ENCODE measurements at places on chromosomes 4 and X.
A peak's percentile ranks its signal among the peaks of the same experiment; 100 is the strongest.

GRCh38 chrX:350148-350533, 31.5 kb upstream of the GTPBP6 start:
- DNase-seq = no peak

GRCh38 chrX:86148024-86148511, at the start of gene DACH2:
DACH2 (plus strand) TSS chrX:86148451.
- peak; percentile 65 for DNase-seq

DNA sequence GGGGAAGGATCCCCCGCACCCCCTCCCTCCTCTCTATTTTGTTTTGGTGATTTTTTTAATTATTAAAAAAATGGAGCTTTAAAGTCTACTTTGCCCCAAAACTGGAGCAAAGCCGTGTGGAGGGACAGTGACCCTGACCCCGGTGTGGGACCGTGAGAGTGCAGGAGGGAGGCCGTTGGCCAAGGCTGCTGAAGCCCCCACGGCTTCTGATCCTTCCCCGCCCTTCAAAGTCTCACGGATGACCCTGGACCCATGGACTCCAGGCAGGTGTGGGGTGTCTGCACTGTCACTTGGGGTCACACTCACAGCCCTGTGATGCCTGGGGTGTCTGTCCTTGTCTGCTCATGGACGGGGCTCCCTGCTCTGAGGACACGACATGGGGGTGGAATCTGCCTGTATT, 133.3 kb downstream of the CPZ start:
- no peak for DNase-seq

DNA sequence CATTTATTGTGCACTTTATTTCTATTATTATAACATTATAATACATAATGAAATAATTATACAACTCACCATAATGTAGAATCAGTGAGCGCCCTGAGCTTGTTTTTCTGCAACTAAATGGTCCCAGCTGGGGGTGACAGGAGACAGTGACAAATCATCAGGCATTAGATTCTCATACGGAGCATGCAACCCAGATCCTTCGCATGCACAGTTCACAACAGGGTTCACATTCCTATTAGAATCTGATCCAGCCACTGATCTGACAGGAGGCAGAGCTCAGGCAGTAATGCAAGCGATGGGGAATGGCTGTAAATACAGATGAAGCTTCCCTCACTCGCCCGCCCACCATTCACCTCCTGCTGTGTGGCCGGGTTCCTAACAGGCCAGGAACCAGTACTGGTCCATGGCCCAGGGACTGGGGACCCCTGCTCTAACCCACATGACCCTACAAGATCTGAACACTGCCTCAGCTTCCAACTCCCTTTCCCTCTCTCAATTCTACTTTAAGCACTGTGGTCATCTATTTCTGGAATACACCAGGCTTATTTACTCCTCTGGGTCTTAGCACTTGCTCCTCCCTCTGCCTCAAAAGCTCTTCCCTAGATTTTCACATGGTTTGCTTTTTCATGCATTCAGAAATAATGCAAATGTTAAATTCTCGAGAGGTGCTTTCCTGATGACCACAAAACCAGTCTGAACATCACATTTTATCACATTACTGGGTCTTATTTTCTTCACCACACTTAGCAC, 166.8 kb upstream of the HCCS start:
- no peak for DNase-seq

DNA sequence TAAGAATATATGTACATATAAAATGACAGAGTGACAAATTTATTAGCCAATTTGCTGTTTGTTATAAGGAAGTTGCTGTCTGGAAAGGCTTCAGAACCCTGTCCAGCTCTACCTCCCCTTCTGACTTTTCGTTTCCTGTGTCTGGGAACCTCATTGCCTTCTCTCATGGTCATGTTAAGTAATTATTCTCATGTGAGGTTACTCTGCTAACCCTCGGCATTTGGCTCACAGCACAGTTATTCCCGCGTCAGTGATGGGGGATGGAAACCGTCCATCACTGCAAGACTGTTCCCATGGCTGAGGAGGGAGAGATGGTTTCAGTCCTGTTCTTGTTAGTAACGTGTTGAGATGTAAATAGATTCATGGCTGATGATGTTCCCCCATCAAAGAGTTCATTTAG, 11.9 kb downstream of the EDNRA start:
- peak; percentile 73 for DNase-seq

GRCh38 chr4:53573696-53574095, 17.6 kb downstream of the LNX1 start:
- DNase-seq = no peak

DNA sequence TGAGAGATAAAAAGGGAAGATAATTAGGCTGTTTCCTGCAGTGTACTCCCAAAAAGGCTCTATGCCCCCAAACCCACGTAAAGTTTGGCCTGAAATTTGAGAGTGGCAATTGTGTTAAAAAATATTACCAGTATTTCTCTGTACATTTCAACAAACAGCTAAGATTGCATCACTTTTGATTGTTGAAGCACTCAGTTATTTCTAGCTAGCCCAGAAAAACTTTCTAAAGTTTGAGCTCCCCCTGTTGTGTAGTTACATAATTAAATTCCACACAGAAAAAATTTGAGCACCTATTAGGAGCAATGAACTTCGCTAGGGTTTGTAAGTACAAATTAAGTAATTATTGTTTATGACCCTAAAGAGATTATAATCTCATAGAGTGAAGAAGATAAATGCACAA, 109.4 kb downstream of the DLG3 start:
- no peak for DNase-seq

- no peak for DNase-seq
These were observed 4.7 kb upstream of the GSX2 start for GRCh38 chr4:54095110-54095825.

DNA sequence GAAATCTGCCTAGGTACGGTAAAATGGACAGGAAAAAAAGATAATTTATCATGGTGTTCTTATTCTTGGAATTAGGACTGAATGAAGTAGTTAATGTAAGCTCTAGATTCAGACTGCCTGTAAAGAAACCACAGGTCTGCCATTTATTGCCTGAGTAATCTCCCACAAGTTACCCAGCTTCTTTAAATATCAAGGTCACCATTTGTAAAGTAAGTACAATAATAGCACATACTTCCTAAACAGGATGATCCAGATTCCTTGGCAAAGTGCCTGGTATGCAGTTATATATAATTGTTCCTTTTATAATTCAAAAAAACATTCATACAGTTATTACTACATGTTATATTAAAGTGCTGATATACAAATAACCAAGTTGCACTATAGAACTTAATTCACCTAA, 368.6 kb downstream of the HNRNPD start:
- DNase-seq = no peak

DNA sequence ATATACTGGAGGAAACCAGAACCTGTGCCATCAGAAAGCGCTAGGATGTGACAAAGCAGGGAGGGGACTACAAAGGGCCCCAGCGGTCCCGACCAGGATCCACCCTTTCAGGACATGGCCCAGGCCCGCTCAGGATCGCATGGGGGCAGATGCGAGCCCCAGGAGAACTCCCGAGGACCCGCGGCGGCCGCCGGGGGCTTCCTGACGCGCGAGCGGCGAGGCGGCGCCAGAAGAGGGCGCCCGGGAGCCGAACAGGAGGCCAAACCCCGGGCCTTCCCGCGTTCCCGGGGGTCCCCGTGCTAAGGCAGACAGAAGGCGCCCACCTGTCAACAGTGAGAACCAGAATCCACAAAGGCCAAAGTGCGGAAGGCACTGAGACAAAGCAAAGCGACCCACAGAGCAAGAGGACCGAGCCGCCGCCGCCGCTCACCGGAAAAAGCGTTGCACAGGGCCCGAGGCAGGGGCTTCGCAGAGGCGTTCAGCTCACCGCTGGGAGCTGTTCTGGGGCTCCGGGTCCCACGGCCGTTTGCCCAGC, 7.3 kb upstream of the OPN1LW start:
- DNase-seq = no peak

- DNase-seq = no peak
These were observed 180.3 kb upstream of the DKK2 start for GRCh38 chr4:107216379-107216778.

DNA sequence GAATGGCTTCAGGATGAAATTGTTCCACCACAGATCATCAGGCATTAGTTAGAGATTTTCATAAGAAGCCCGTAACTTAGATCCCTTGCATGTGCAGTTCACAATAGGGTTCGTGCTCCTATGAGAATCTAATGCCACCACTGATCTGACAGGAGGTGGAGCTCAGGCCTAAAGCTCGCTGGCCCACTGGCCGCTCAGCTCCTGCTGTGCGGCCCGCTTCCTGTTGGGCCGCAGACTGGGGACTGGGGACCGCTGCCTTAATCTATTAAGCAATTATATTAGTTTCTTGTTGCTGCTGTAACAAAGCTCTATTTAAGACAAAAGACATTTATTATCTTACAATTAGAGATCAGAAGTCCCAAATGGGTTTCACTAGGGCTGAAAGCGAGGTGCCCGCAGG, 205.6 kb downstream of the LARP7 start:
- DNase-seq = no peak

- DNase-seq = no peak
These were observed 103.9 kb downstream of the PDS5A start for GRCh38 chr4:39873823-39874222.

GRCh38 chr4:83054928-83055327, 19.9 kb downstream of the COPS4 start:
- DNase-seq = no peak

- DNase-seq = no peak
These were observed 790.4 kb upstream of the GRID2 start for GRCh38 chr4:91513326-91513725.

- no peak for DNase-seq
These were observed 263.9 kb upstream of the CXorf66 start for GRCh38 chrX:140229191-140229590.

GRCh38 chr4:87241336-87241735, 20.9 kb upstream of the KLHL8 start:
- no peak for DNase-seq

GRCh38 chrX:134622056-134622812, 36.0 kb downstream of the PLAC1 start:
- DNase-seq = peak; percentile 15

DNA sequence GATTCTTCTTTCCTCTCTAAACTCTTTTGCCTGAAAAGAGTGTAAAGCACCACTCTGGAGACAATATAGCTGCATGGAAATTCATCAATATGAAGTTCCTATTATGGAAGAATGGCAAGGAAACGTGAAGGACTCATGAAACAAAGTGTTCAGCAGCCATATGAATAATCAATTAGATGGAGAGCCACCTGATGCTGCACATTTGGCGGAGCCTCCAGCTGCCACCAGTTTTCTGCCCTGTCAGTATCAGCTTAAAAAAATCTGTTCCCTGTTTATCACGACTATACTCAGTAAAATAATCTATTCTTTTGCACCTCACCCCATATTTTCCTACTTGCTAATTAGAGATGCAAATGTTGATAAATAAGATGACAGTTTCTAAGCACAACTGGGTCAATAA, 276.0 kb downstream of the UNC5C start:
- no peak for DNase-seq

DNA sequence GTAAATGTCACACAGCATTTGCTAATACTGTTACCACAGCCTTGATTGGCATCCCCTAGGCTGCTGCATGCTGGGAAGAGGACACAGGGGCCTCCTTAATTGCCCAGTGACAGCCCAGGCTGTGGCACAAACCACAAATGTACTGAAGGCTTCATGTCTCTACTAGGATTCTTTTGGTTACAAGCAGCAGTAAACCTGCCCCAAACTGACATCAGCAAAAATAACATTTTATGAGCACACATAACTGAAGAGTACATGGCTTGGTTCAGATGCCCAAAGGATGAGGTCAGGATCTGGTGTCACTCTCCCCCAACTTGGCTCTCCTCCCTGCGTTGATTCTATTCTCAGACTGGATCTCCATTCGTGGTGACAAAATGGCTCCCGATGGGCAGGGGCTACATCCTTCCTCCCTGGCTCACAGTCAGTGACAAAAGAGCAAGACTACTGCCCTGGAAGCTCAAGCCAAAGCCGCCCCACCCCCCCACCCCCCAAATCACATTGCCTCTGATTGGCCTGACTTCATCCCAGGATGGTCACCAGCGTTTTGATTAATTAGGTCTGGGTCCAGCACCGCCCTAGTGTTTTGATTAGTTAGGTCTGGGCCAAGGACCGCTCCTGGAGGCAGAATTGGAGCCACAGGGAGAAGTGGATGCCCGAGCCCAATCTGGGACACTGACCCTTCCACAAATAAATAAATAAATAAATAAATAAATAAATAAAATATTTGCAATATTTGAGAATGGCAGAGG, 180.5 kb upstream of the RBPJ start:
- DNase-seq = no peak

- DNase-seq = no peak
These were observed 11.1 kb downstream of the TREX2 start for GRCh38 chrX:153434801-153435200.

Measured in brain pericyte (primary cell).